ENCODE measurements at places on chromosomes 7 and 10.

- DNase-seq = no peak
Observed at GRCh38 chr7:711093-711921, 15.2 kb upstream of the DNAAF5 start.

GRCh38 chr7:134188311-134188710 lies 61.2 kb downstream of the LRGUK start:
- DNase-seq = no peak

GRCh38 chr7:2794836-2795636 lies 49.1 kb downstream of the GNA12 start:
- DNase-seq = no peak

- no peak for DNase-seq
Observed at GRCh38 chr10:113036619-113037018, 86.6 kb downstream of the TCF7L2 start.

GRCh38 chr7:2680792-2681490 lies 7.1 kb upstream of the AMZ1 start:
- peak; percentile 47 for DNase-seq

GRCh38 chr7:20354610-20355528 lies 24.2 kb downstream of the ITGB8 start:
- no peak for DNase-seq
